ENCODE measurements at places on chromosomes 7 and 10.

GRCh38 chr7:135181261-135181928 is 10.9 kb upstream of the CYREN start:
- DNase-seq, result no peak

DNA sequence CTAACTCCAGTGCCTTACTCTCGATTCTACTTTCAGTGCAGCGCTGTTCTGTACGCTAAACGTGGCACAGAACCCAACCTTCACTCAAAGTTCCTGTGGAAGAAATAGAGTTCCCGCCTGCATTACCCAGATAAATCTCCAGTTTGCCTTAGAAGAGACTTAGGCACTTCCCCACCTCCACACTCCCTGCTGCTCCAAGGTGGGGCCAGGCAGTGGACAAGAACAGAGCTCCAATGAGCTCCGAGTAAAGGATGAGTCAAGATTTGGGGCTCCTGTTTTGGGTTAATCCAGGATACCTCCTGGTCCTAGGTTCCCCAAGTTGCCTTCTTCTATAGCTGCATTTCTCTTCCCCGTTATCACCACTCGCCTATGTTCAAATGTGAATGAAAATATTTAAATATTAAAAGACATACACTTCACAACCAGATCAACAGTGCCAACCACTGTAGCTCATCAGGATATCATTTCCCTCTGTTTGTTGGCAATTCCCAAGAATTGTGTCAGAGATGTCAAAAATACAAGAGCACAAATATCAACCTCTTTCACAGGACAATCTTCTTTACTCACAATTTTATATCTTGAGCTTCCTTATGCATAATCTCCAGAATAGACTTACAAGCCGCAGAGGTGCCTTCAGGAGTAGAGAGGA is 48.0 kb downstream of the MALSU1 start:
- DNase-seq, result no peak

- DNase-seq, result no peak
These were observed 195.5 kb downstream of the PRKG1 start for GRCh38 chr10:51269821-51270220.

DNA sequence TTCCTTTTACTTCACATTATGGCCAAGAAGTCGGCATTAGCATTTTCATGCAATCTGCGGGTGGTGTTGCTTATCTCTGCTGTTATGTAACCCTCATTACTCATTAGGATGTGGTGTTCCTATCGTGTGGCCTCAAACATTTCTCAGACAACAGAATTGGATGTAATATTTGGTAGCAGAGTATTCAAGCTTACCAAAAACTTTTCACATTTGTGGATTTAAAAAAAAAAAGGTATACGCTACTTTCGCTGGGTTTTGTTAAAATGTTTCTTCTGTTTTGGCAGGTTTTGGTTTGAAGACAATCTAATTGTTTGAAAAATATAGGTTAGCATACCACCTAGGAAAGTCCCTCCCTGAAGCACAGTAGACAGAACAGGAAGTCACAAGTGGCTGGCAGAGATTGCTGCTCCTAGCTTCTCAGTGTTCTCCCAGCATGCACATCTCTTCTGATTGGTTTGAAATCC is 128.8 kb downstream of the GATA3 start:
- peak; percentile 93 for DNase-seq

DNA sequence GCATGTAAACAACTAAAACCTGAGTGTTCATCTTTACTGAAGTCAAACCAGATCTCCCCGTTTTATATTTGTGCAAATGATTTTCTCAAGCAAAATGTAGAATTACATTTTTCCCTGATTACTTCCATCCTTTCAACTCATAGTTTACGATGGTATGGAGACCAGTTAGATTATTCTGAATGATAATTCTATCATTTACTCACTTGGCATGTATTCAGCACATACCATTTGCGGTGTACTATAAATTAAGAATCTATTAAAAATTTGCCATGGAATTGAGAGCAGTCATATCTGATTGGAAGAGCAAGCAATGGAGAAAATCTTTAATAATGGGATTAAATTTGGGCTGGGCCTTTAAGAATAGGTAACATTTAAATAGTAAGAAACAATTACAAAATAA is 22.4 kb downstream of the DNAJC1 start:
- DNase-seq, result no peak
